ENCODE measurements at places on chromosomes 3 and 15.

- DNase-seq = no peak
Observed at GRCh38 chr15:78061963-78062427, 15.5 kb downstream of the TBC1D2B start.

GRCh38 chr3:58962040-58962651, 87.7 kb downstream of the CFAP20DC start:
- no peak for DNase-seq

GRCh38 chr3:60931452-60931851, 319.8 kb downstream of the FHIT start:
- no peak for DNase-seq

DNA sequence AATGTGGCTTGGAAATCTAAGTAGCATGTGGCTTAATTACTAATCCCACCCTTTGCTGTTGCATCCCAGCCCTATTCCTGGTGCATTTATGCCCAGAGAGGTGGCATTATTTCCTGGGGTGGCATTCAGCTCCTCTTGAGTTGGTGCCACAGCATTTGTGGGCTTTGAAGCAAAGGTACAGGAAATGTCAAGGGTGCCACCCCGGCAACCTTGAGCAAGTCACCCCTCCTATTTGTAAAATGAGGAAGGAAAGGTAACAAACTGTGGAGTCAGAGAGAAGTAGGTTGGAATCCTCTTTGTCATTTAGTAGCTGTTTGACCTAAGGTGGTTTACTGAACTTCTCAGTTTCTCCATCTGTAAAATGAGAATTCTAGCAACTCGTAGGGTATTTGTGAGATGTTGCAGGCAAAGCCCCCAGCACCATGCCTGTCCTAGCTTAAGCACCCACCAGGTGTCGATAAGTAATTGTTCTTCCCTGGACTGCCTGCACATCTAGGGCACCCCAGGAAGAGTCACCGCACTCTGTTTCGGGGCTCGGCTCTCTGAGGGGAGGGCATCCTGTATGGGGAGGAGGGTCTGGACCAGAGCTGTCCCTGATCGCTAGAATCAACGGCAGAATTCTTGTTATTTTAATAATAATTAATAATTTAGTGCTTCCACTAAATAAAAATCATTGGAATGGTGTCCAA, 17.1 kb downstream of the ISG20 start:
- DNase-seq = no peak

- peak; percentile 52 for DNase-seq
Observed at GRCh38 chr3:72161881-72162595, 377.1 kb upstream of the PROK2 start.

DNA sequence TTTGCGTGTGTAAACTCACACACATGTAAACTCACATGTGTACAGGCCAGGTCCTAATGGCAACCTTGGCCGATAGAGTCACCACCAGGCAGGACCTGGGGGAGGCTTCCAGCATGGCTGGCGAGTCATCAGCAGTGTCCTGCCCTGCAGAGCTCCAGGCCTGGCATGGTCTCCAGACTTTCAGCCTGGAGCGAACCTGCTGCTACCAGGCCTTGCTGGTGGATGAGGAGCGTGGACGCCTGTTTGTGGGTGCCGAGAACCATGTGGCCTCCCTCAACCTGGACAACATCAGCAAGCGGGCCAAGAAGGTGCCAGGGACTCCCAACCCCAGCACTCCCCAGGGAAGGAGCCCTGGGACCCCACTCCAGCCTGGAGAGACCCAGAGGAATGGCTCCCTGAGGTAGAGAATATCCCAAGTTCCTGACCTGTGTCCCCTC, 1.0 kb downstream of the SEMA3B start:
- DNase-seq = no peak

DNA sequence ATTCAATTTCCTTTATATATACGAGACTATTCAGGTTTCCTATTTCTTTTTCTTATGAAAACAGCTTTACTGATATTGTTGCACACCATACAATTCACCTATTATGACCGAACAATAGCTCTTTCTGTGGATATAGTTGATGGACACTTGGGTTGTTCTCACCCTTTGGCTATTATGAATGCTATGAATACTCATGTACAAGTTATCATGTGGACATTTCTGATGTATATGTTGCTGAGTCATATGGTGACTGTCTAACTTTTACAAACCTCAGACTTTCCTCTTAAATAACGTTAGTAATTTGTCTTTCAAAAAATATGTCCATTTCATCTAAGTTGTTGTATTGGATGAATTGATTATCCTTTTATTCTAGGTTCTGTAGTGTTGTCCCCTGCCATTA, 15.7 kb upstream of the USF3 start:
- DNase-seq = no peak

DNA sequence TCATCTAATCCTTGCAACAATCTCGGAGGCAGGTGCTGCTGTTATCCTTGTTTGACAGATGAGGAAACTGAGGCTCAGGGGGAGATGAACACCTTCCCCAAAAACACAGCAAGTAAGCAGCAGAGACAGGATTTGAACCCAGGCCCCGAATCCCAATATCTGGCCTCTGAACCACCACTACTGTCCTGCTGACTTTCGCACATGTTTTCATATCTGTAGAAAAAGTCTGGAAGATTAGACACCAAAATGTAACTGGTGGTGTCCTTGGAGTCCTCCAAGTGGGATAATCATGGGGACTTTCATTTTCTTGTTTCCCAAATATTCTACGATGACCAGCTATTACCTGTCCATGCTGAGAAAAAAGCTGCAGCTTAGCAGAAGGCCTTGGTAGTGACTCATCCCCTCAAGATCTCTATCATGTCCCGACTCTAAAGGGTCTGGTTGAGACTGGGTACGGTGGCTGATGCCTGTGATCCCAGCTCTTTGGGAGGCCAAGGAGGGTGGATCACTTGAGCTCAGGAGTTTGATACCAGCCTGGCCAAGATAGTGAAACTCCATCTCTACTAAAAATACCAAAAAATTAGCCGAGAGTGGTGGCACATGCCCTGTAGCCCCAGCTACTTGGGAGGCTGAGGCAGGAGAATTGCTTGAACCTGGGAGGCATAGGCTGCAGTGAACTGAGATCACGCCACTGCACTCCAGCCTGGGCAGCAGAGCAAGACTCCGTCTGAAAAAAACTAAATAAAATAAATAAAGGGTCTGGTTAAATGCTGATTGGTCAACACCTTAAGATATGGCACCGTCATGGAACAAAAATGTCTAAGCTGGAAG, 8.6 kb downstream of the IRAK2 start:
- DNase-seq = no peak

GRCh38 chr3:69558912-69559311, 173.0 kb upstream of the FRMD4B start:
- DNase-seq = peak; percentile 59

GRCh38 chr3:14431452-14431916, 29.1 kb downstream of the SLC6A6 start:
- DNase-seq = no peak

DNA sequence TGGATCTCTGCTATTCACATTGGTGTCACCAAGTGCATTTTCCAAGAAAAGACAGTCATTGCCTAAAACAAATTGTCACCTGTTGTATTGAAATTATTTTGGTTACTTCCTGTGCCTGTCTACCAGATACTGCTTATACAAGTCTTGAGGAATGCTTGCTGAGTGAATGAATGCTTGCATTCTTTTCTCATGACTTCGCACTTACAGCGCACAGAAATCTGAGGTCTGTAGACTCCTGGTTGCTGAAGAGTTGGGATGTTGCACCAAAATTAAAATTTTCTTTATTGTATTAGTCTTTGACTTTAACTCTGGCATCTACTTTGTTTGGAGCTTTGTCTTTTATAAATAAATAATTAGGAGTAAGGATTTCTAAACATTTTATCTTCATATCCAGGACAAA, 28.4 kb downstream of the SH3GL3 start:
- no peak for DNase-seq

GRCh38 chr3:58177747-58178527, 32.8 kb downstream of the DNASE1L3 start:
- DNase-seq = peak; percentile 90

DNA sequence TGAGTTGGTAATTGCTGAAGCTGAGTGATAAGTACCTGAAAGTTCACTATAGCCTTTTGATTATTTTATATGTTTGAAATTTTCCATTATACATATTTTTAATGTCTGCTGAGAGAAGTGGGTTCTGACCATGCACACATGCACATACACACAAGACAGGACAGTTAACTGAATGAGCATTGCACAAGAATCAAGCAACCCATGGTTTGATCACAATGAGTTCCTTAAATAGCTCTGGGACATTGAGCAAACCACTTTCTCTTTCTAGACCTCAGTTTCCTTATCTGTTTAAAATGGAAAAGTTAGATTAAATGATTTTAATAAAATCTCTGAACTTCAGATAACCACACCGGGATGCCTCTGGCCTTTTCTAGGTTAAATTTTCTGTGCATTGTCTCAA, 26.7 kb downstream of the SNTN start:
- DNase-seq = no peak

GRCh38 chr3:122919291-122919610, 108.3 kb downstream of the SEMA5B start:
- no peak for DNase-seq

DNA sequence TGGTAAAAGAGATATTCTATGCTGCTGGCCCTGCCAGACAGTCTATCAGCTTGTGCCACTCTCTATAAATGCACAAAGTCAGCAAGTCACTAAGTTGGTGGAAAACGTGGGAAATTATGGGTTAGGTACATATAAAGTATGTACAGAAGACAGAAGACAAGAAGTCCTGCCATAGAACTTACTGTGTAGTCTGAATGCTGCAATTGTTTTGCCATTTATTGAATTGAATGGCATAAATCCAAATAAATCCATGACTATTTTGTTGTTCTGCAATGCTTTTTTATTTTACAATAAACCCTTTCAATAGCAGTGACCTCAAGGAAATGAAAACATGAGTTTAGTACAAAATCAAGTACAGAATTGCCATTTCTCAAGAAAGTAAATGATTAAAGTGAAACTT, 34.1 kb upstream of the TM4SF1 start:
- no peak for DNase-seq

- DNase-seq = no peak
Observed at GRCh38 chr15:45812200-45812599, 177.4 kb downstream of the SQOR start.

GRCh38 chr3:32379831-32380500, 11.7 kb upstream of the CMTM7 start:
- DNase-seq = no peak

DNA sequence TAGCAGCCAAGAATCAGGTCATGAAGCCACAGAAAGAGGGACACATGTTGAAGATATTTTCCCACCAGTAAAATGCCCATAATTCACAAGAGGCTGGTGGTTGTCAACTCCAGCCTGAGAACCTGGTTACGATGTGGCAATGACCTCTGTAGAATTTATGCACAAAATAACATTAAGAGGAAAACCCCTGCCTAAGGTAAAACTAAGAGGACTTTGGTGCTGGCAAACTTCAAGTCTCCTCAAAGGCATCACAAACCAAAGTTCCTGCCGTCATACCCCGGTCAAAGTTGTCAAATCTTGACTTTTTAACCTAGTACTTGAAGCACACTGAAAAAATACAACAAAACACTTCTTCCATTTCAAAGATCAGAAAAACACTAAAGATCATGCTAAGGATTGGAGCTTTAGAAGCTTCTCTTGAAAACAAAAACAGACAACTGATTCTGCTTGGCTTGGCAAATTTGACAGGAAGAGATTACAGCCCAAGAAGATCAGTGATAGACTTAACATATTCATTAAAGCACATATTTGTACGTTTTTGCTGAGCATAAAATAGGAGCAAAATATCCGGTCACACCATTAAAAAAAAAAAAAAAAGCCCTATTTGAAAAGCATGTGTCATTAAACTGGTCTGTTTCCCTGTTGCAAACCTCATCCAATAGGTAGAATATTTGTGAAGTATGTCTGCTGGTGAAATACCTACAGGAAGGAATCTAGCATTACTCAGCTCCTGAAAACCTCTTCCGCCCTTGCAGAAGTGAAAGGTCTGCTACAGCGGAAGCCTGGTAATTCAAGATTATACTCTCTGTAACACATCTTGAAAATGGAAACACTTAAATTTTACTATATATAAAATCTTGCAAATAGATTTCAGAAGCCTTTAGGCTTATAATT, 22.8 kb downstream of the EIF4E3 start:
- DNase-seq = no peak

DNA sequence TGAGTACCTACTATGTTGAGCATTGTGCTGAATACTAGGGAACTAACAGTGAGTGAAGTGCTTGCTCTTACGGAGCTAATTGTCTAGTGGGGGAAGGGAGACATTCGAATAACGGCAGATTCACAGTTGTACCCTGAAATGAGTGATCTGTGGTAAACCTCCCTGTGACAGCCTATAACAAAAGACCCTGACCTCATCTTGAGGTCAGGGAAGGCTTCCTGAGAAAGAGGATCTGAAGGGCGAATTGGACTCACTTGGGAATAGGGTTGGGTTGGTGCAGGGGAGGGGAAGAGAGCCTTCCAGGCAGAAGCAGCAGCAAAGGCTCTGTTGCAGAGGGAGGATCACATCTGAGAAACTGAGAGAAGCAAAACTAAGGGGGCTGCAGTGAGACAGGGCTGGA, 13.2 kb downstream of the HPS3 start:
- DNase-seq = no peak

DNA sequence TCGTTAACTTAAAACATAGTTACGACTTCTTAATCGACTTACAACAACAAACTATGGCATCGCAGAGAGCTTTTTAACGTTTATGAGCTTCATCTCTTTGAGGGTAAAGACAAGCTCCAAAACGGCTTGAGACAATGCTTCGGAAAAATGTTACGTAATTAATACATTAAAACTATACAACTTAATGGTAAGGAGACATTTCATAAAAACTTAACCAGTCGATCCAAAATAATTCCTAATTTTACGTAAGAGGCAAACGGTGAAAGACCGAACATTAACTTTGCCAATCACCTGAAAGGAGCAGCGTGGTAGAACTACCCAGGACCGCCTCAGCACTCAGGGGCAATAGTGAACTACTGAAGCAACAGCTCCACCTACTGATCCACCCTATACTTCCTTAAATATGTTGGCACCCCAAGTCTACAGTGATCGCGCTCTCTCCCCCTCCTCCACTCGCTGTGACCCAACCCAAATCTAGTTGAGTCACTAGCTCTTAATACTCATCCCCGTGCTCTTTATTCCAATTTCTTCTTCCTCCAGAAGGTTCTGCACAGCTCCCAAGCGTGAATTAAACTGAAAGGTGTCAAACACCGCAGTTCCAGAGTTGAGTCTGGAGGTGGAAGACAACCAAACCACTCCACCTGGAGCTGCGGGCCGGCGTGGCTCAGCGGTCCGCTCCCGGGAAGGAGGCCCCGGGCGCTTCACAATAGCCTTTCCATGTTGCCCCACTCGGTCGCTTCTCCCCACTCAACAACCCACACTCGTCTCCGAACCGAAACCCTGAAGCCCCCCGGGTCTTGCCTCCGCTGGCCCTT, 901 bp downstream of the NAA50 start:
- peak; percentile 77 for DNase-seq

GRCh38 chr15:33500432-33501195, 189.8 kb downstream of the RYR3 start:
- DNase-seq = no peak
